Amygdala (tissue), 56 donors: ENCODE measurements at places on chromosomes 2 and 18.

GRCh38 chr2:13110825-13111224 is 394.1 kb downstream of the TRIB2 start:
- DNase-seq = no peak

DNA sequence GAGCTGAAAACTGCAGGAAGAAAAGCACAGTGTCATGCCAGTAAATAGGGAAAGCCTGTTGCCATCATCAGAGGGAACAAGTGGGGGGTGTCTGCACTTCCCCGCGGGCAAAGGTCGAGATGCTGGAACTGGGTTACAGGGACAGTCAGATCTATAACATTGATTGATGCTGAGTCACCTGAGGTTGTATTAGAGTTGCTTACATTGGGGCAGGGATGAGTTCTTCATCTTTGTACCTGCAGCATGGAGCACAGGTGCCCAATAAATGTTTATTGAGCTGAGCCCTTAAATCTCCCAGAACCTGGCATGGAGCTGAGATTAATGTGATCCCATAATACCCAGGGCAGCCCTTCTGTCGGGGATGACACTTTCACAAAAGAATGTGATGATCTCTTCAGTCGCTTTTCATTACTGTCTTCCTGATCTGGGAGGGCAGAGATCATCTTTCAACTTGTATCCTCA is 5.9 kb upstream of the RNF152 start:
- no peak for DNase-seq

- DNase-seq = no peak
Measured at GRCh38 chr2:214169736-214170135, 241.1 kb upstream of the VWC2L start.

DNA sequence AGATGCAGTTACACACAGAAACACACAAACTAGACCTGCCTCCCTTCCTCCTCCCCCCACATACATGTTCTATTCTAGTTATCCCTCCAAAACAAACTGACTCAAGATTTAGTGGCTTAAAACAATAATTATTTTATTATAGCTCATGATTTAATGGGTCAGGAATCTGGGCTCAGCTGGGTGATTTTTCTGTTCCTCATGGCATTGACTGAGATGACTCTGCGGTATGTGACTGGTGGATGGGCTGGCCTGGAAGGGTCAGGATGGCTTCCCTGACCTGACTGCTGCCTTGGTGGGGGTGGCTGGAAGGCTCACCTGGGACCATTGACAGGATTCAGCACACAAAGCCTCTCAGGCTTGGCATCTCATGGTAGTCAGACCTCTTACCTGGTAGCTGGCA is 33.7 kb upstream of the NTSR2 start:
- no peak for DNase-seq

GRCh38 chr2:66559672-66560071 is 124.7 kb downstream of the MEIS1 start:
- no peak for DNase-seq

DNA sequence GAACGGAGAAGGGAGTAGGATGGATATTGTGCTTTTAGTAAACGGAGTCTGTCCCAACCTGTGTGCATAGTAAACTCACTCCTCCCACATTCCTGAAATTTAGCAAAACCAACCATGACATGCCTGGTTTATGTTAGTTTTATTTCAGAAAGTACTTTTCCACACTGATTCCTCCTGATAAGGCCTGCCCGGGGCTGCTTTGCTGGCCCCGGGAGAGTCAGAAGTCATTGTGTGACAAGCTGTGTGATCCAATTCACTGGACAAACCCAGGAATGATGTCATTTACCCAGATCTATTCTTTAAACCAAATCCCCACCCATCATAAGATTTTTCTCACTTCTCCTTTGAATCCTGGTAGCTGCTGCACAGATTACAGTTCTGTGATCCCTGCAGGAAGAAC is 109.0 kb downstream of the SETBP1 start:
- no peak for DNase-seq

GRCh38 chr2:201781557-201782051 is 871 bp upstream of the ALS2 start:
- DNase-seq = peak; percentile 1

DNA sequence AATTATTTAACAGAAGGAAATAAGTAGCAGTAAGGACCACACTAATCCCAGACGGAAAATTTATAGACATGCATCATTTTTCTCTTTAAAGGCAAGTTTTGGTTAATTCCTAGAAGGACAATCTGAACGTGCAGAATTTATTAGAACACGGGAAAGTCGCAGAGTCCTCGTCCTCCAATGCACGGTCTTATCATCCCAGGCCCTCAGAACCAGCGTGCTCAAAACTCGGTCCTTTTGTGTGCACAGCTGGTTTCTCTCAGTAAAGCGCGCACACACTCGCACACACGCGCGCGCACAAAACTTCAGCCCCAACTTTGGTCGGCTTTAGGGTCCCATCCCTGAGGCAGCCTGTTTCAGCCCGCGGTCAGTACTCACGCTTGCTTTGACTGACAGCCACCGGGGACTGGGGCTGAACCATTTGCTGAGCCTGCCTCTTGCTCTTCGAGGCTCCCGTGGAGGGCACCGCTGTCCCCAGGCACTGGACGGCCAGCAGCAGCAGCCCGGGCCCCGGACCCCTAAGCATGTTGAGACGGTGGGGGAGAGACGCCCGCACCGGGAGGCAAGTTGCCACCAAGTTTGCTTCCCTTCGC is 493 bp downstream of the FN1 start:
- no peak for DNase-seq

- no peak for DNase-seq
Measured at GRCh38 chr18:69908838-69909237, 38.8 kb downstream of the CD226 start.

DNA sequence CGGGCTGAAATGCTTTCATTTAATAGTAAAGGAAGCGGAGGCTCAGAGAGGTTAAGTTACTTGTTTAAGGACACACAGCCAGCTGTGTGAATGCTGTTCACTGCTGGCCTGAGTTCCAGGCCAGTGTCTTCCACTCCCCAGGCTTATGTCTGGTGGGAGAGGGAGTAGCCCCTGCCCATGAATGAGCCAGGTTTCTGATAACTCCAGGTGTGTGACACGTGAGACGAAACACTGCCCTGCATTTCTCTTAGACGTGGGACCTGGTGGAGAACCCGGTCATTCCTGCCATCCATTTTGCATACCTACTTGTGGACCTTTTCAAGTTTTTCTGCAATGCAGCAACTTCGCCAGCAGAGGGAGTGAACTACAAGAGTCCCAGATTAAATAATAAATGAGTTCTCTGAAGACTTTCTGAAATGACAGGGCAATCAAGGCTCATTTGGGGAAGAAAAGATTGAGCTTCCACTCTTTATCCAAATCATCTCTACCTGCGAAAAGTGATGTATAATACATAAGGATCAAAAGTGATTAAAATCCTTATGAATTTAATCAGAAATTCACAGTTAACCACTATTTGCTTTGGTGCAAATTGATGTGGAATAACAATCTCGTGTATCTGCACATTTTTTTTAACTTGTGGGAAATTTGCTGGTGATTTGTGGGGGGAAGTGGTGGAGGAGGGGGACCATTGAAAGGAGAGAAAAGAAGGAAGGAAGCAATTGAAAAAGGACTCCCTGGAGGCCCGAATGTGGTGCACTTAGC is 79.4 kb upstream of the ASB18 start:
- DNase-seq = peak; percentile 24

DNA sequence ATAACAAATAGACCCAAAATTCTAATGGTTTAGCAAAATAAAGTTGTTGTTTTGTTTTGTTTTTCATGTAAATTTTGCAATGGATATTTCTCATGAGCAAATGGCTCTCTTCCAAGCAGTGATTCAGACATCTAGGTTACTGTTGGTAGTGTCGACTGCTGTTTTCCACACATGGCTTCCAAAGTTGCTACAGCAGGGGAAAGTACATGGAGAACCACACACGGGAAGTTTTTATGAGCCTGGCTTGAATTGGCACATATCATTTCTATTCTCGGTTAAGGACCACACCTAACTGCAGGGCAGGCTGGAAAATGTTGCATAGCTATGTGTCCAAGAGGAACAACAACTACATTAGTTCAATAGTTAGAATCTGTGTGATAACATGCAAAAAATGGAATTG is 262.1 kb downstream of the GALNT13 start:
- DNase-seq = no peak

- no peak for DNase-seq
Measured at GRCh38 chr18:6994056-6994770, 123.4 kb downstream of the LAMA1 start.

DNA sequence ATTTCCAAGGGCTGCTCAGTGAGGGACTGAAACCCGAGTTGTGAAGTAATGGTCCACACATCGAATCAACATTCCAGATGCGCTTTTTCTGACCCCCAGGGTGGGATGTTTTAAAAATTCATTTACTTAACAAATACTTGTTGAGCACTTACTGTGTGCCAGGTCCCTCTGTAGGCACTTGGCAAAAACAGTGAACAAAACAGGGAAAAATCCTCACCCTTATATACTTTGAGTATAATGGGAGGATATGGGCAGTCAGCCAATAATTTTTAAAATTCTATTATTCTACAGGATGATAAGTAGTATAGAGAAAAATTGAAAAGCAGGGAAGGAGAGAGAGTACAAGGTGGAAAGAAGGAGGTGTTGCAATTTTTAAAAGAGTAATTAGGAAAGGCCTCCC is 31.3 kb upstream of the AFTPH start:
- DNase-seq = no peak

GRCh38 chr18:3256693-3257626 is 5.0 kb upstream of the MYL12B start:
- DNase-seq = no peak

DNA sequence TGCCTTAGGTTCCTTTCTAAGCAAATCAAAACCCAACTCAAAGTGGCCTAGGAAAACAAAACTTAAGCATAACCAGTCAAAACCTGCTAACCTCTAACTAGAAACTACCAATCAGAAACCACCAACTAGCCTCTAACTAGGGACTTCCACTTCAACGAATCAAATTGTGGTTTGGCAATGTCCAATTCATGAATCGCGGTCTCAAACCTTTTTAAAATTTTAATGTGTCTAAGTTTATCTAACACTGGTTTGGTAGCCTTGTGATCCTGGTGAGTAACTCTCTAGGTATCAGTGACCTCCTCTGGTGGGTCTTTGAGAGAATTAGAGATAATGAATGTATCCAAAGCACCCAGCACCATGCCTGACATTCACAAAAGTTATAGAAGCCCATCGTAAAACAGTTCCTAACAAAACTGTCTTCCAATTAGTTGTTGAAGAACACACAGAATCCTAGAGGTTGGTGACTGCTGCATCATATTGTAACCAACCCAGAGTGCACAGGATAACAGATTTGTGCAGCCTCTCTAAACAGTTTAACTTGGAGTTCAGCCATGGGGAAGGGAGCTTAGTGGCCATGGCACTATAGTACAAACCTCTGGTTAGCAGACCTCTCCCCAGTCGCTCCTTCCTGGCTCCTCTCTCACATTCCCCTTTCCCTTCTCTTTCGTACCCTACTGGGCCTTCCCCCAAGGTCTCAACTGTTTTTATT is 45.2 kb upstream of the B3GNT2 start:
- DNase-seq = no peak

DNA sequence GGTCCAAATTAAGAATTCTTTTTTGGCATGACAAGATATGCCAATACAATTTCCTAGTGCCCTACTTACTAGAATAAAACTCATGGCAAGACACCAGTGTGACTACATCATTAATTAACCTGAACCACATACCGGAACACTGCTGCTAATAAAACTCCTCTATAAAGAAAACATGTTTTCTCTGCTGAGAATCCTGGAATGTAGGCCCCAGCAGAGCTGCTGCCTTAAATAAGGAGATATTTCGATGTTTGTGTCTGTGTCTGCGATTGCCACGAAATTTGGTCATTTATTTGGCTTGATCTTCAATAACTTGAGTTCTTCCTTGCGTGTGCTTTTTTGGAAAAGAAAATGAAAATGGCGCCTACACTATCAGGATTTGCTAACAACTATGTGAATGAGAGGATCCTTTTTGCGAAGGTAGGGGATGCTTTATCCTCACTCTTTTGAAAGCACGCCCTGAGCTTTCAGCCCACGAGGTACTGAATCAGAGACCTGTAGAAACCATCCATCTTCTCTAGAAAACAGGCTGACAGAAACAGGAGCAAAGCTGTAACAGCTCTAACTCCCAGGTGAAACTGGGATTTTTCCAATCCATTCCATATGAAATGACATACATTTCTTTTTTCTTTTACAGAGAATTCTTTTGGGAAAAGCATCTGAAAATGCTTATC is 27.0 kb downstream of the KLF7 start:
- no peak for DNase-seq

GRCh38 chr18:73774811-73775509 is 372.7 kb downstream of the FBXO15 start:
- DNase-seq = no peak
